ENCODE measurements at places on chromosomes 6 and 20.
A peak's percentile ranks its signal among the peaks of the same experiment; 100 is the strongest.

GRCh38 chr6:41850861-41851260 lies 44.3 kb downstream of the USP49 start:
- DNase-seq: no peak

DNA sequence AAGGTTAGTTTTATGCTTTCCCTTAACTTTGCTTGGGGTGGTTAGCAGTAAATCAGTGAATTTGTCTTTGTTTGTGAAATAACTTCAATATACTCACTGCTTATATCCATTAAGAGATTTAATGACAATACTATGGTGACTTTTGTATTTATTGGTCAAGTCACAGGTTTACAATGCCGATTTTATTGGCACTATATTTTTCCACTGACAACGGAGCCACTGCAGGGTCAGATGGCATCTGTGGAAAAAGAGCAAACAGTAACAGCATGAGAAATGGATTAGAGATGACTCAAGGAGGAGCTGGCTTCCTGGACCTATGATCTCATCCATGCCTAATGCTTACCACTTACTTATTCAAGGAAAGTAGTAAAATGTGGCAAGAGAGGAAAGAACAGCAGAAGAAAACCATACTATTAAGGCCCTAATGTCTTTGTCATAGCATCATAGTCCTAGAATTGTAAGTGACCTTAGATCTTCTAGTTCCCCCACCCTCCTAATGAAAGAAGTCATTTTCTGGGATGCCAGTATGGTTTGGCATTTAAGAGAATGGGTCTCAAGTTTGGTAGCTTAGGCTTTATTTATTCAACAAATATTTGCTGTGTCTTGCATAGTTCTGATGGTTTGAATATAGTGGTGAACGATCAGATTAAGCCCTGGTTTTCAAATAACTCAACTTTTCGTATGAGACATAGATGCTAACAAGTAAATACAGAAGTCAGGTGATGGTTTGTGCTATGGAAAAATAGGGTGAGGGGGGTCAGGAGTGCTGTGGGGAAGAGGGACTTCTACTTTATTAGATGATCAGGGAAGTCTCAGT lies 18.5 kb downstream of the RNF144B start:
- no peak for DNase-seq

DNA sequence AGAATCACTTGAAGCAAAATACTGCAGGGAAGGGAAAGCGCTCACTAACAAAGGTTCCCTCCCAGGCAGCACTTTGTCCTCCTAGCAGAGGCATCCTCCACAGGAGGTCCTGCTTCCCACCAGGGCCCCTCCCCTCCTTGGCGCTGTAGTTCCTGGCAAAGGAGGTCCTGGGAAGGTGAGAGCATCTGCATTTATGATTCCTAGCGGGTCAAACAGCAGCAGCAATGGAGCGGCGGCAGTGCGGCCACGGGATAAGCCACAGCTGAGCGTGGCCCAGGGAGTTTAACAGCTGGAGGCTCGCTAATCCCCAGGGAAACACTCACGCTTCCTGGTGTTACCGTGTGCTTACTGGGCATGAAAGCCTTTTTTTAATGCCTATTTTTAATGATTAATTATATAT lies 185.8 kb downstream of the TTLL2 start:
- no peak for DNase-seq

DNA sequence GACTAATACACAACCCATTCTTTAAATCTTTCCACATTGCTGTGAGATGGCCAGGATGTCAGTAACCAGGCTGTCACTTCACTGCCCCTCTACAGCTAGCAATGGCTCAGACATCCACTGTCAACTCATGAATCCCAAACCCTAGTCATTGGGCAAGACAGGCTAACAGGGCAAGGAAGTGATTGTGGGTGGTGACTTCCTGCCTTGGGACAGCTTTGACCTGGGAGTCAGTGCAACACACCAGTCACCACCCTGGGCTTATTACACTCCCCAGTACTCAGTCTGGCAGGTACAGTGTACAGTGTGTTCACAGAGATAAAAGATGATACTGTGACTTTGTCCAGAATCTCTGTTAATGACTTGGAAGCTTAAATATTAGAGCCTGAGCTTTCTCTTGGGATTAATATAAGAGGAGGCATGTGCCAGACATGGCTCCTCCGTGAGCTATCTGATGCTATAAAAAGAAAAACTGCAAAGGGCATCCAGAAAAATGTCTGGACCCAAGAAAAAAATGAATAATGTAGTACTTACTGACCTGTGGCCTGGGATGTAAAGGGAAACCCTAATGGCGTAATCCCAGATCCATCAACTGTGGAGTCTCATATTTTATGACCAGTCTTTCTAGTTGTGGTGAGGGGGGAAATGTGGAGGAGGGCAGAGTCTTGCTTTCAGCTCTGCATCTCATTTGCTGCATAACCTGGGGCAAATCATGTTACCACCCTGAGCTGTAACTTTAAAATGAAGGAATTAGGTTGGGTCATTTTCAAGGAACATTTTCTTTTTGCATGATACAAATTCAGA lies 244.4 kb downstream of the SLC24A3 start:
- no peak for DNase-seq

DNA sequence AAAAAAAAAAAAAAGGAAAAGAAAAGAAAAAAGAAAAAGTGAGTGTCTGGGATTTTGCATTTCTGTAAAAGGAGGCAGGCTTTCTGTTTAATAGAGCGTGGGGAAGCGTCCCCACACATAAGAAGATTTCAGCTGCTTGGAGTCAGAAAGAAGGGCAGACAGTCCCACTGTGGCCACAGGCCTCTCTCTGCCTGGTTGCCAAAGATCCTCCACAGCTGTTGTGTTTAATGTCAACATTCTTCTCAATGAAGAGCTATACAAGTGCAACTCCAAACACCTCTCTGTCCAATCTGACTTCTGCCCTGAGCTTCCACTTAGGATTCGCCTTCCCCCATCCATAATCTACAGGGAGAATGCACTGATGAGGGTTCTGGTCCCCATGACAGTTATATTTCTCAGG lies 64.3 kb upstream of the MLN start:
- no peak for DNase-seq

DNA sequence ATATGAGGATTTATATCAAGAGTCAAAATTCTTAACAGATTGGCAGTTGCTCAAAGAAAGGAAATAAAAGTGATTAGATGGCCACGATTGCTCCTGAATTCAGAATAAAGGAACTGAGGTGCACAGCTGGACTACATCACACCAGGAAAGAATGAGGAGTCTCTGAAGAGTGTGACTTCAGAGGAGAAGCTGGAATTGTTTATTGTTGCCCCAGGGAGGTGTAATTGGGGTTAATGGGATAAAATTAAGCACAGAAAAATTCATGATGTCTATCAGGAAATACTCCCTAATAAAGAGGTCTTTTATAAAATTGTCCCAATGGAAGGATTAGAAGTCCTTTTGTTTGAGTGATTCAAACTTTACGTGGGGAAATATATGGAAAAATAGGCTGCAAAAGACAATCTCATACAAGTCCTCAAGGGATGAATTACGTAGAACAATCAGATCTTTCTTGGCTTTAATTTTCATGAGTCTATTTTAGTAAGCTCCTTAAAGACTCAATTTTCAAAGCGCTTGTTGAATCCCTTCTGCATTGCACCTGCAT lies 208.6 kb upstream of the RNF217 start:
- DNase-seq: no peak

DNA sequence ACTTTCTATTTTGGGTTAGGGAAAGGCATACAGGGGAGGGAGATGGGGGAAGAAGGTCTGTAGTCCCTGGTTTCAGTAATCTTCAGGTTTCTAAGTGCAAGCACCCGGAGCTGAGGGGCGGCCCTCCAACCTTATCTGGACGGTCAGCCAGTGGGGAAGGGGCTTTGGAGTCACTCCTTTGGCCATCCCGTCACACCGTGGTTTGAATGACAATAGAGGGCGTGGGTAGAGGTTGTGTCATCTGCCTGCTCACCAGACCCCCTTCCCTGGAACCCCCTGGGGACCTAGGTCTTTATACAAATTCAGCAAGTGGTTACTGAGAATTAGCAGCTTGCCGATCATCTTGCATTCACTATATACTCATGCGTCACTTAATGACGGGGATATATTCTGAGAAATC lies 29.1 kb downstream of the STK35 start:
- no peak for DNase-seq

DNA sequence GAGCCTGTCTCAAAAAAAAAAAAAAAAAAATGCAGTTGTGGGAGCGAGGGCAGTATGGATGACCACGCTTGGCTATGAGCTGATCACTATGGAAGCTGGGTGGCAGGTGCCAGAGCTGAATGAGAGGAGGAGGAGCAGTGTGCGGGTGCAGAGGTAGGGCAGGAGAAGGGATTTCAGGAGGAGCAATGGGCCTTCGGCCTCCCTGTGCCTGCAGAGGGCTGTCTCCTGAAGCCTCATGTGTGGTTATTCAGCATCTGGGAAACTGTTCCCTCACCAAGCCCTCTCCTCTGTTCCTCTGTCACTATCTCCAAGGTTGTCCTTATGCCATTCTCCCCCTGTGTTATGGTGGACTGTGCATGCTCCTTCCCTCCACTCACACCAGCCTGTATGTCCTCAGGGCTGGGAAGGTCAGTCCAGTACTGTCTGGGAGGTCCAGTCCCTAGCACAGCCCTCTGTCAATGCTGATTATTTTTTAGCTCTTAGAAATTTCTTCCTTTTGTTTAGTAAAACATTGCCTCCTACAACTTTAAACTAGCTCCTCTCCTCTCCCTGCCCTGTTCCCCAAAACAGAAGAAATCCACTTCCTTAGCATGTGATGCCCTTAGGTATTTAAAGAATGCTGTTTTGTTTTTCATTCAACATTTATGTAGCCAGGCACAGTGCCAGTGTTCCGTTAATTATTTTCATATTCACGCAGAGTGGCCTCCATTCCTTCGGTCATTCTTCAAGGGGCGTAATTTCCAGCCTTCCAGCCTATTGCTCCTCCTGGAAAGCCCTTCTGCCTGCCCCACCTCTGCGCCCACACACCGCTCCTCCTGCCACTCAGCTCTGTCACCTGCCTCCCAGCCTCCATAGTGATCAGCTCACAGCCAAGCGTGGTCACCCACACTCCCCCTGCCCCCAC lies 48.9 kb downstream of the CNBD2 start:
- peak; percentile 65 for DNase-seq

GRCh38 chr20:60249436-60249835 lies 291.2 kb downstream of the CDH26 start:
- no peak for DNase-seq

- no peak for DNase-seq
Observed at GRCh38 chr6:46773201-46773855, 19.9 kb upstream of the MEP1A start.

GRCh38 chr6:88086792-88087191 lies 39.2 kb downstream of the SPACA1 start:
- no peak for DNase-seq

GRCh38 chr6:117613920-117614560 lies 11.7 kb upstream of the GOPC start:
- no peak for DNase-seq
